ENCODE measurements at places on chromosomes 6 and 20. TPM values are rescaled to one million over a fixed set of nuclear protein-coding genes. Genes with fewer than 3 reads are reported as not detected.

DNA sequence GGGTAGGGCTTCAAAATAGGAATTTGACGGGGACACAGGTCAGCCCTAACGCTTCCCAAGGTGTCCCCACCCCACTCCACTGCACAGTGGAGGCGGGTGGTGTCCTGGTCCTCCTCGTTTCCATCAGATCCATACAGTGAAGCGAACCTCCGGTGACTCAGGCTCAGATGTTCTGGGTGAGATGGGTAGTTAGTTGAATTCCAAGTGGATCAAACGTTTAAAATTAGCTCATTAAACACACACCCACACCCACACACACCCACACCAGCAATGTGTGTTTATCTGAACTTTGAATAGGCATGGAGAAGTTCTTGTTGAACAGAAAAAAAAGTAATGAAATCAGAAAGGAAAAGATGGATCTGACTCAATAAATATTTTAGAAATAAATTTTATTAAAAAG is 58.9 kb downstream of the CDH4 start:
- H3K27me3 ChIP-seq, result no peaks in the 10 kb centered on the region
- H3K36me3 ChIP-seq, result no peaks in the 10 kb centered on the region
- DNase-seq, result no peak
- no peak overlapping the region for H3K4me3 ChIP-seq
- H3K4me1 ChIP-seq, result no peaks in the 10 kb centered on the region

GRCh38 chr6:127606131-127606562 is 29.2 kb downstream of the C6orf58 start:
- H3K27ac ChIP-seq, result no peak overlapping the region
- no peak for DNase-seq
- no peaks in the 10 kb centered on the region for H3K4me1 ChIP-seq
- H3K4me3 ChIP-seq, result no peak overlapping the region

- H3K4me1 ChIP-seq, result peaks cover 21% of the 10 kb centered on the region
- peaks cover 27% of the 10 kb centered on the region for H3K36me3 ChIP-seq
- H3K27me3 ChIP-seq, result no peaks in the 10 kb centered on the region
- peak overlapping the region; percentile 41 for H3K27ac ChIP-seq
- no peak overlapping the region for H3K4me3 ChIP-seq
Observed at GRCh38 chr6:148972481-148972880, 225.7 kb downstream of the UST start.

- H3K4me3 ChIP-seq, result no peak overlapping the region
- H3K27ac ChIP-seq, result no peak overlapping the region
- H3K36me3 ChIP-seq, result no peaks in the 10 kb centered on the region
- DNase-seq, result no peak
- no peaks in the 10 kb centered on the region for H3K4me1 ChIP-seq
Observed at GRCh38 chr20:12627485-12627884, 381.3 kb upstream of the SPTLC3 start.

DNA sequence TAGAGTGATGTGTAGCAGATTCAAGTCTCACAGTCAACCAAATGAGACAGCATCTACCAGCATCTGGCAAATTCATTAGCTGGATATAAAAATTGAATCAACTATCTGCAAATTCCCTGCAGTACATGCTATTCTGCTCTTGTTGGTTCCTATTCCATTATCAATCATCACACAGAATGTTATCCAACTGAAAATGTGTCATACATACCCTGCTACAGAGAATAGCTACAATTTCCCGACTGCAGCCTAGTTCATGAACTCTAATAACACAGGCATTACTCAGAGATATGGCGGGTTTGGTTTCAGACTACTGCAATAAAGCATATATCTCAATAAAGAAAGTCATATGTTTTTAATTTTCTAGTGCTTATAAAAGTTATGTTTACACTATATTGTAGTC is 78.4 kb downstream of the AHI1 start:
- H3K27me3 ChIP-seq, result no peaks in the 10 kb centered on the region
- no peak overlapping the region for H3K27ac ChIP-seq
- DNase-seq, result no peak
- H3K36me3 ChIP-seq, result peaks cover 3% of the 10 kb centered on the region
- H3K4me3 ChIP-seq, result no peak overlapping the region

DNA sequence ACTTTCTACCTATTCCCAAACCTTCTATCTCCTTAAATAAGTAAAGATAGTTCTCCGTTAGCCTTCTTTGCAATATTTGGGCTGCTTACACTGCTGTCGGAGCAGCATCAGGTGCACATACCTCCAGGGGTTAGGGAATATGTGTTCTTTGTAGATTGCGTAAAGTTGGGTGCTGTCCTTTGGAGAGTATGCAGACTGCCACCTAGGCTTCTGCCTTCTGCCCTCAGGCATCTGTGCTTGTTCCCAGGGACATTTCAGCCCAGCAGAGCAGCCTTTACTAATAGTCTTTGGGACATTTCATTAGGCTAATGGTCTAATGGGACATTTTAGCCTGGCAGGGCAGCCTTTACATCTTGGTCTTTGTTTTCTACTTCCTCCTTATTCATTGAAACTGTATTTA is 260.6 kb downstream of the TPBG start:
- H3K4me3 ChIP-seq, result no peak overlapping the region
- H3K36me3 ChIP-seq, result no peaks in the 10 kb centered on the region

The RPL7L1 gene
- total RNA-seq, result 94.5 TPM

The PHACTR1 gene
- 109 TPM for total RNA-seq

The ADA gene
- 72.3 TPM for total RNA-seq

The COL21A1 gene
- not detected for total RNA-seq

The GGT7 gene
- total RNA-seq, result 20.6 TPM

Data from activated B cell treated with CpG ODN at 0.5 μM for 24 hours (primary cell).